ENCODE measurements at places on chromosomes 6 and 20.

GRCh38 chr6:423055-423798 lies 31.7 kb downstream of the IRF4 start:
- no peak for DNase-seq

GRCh38 chr20:676315-676937 lies 824 bp upstream of the SCRT2 start:
- DNase-seq, result no peak

DNA sequence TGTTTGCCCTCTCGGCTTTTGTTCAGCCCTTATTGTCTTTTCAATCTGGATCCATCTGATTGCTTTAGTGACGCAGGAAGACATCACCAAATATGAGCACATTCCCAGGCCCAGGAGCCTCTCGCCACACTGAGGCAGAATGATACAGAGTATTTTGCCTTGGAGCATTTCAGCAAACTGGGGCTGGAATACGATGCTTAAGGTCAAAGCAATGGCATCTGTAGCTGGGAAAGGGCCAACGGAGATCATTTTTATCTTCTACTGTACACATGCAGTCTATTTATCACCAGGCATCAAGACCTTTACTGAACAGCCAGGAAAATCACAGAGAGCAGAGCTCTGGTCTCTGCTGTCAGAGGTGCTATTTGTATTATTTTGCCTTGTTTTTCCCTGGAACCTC lies 655.3 kb downstream of the RNF144B start:
- DNase-seq, result no peak

DNA sequence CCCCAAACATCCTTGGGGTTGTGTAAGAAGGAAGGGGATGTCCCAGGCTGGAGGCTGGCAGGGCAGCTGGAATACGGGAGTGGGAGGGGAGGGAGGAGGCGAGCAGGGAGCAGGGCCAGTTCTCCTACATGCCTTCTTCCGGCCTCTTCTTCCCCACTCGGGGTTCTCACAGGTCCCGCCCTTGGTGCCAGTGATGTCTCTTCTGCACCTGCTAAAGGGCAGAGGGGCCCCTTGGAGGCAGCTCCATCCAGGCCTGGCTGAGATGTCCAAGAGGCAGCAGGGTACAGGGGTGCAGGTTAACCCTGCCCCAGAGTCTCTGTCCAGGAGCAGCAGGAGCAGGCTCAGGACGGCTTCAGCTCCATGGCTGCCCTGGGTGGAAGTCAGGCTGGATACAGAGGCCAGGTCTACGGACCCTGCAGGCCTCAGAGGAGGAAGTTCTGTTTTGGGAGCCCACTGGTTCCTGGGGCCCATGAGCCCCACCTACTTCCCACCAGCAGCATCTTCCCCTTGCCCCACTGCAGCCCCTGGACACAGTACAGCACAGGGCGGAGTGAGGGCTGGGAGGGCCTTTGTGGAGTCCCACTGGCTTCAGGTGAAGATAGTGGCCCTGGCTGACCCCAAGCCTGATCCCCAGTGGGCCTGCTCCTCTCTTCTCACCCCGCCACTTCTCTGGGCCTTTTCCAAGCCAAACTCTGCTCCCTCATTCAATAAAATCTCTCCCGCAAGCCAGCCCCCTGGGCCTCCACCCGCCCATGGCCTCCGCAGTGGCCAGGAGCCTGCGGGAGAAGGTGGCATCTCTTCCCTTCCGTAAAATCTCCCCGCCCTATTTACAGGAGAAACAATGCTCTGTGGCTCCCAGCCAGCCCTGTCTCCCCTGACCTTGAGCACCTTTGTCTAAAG lies 60.4 kb downstream of the YTHDF1 start:
- DNase-seq, result no peak

- DNase-seq, result no peak
Observed at GRCh38 chr6:38378801-38379200, 260.9 kb downstream of the BTBD9 start.

DNA sequence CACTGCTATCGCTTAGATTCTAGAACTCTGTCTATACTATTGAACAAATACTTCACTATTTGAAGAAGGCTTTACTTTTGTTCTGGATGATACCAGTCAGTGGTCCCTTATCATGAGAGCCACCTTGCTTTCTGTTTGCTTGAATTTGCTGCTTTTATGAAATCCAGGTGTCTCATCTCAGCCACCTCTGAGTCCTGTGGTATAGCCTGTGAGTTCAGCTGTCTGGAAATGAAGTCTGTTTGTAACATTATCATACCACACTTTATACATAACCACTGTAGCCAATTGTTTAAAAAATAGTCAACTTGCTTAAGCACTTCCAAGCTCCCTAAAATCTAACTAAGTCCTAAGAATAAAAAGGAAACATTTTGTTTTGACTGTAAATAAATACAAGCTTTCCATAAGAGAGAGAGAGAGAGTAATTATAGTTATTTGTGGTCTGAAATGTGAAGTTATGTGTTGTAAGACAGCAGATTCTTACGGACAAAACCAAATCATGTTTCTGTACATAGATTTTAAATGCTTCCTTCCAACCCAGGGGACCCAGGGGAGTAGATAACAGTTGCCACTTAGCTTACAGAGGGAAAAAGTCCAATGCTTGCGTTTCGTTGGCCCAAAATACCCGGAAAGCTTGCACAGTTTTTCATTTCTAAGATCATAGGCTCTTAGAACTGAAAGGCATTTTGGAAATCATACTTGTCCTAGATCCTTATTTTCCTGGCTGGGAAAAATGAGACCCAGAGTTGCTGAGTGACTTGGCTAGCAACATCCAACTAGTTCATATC lies 1107.8 kb upstream of the FLRT3 start:
- no peak for DNase-seq

DNA sequence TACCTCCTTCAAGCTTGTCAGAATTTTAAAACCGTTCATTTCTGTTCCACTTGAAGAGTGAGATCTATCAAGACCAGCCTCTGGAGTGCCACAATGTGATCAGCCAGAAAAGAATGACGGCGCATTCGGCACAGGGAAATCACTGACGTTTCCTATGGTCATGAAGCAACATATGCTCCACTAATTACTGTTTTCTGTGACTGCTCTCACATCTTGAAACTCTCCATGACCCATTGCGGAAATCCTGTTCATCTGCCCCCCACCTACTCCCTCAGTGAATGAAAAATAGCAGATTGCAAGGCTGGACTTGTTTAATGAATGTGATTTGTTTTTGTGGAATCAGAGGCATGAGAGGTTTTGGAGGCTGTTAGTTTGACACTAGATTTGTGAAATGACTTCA lies 53.2 kb downstream of the SAMD5 start:
- no peak for DNase-seq

- DNase-seq, result no peak
Observed at GRCh38 chr20:17653835-17654648, 28.0 kb downstream of the RRBP1 start.

DNA sequence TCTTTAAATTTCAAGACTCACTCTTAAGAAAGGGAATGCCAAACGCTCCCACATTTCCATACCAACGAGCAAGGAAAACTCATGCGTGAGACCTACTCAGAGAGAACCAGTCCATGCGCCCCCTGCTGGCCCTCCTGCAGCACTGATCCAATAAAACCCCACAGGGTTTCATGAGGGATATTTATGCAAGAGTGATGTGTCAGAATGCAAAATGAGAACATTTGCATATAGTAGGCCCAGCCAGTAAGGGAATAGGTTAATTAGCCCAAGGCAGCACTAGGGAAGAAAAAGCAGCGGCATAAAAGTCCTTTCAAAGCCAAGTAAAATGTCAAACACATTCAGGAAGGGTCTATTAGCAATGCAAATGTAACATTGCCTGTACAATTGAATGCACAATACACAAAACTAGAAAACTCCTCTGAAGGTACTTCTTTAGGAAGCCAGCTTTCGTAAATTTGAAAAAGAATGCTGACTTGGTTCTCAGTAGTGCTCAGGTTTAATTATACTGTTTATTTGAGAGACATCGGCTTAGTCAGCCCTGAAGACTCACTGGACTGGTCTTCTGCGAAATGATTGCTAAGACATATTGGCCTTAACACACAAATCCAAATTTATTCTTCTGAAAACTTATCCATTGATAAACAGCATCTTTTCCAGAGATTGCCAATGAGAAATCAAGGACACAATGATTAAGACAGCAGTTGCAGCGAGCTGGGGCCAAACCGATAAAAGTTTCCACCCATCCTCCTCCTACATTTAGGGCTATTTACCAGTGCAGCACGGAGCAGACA lies 93.2 kb downstream of the GMPR start:
- DNase-seq, result no peak

DNA sequence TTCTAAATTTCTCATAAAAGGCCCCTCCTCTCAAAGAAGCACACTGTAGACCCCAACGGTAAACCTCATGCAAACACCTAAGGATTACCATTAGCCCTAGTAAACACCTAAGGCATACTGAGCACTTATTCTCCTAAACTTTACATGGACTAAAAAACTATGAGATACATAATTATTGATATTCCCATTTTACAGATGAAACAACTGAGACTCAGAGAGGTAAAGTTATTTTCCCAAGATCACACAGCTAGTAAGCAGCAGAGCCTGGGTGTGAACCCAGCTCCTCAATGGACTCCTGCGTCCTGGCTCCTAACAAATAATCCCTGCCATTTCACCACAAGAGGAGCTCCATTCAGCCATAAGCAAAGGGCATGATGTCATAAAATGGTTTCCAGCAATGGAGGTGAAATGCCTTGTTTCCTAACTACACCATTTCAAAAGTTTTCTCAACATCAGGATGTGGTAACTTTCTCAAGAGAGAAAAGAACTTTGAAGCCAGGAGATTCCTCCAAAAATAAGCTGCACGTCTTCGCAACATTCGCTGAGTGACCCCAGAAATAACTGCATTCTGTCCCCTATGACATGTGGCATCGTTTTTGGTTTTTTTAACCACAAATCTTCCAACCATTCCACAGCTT lies 4.1 kb downstream of the ATP9A start:
- DNase-seq, result no peak
